ENCODE measurements at places on chromosomes 1 and 21.

- no peak for DNase-seq
These were observed 81.4 kb downstream of the CYYR1 start for GRCh38 chr21:26491663-26492062.

GRCh38 chr1:240295811-240296210 is 204.1 kb downstream of the FMN2 start:
- no peak for DNase-seq

- DNase-seq, result no peak
These were observed 32.4 kb downstream of the RGS5 start for GRCh38 chr1:163170331-163170730.

DNA sequence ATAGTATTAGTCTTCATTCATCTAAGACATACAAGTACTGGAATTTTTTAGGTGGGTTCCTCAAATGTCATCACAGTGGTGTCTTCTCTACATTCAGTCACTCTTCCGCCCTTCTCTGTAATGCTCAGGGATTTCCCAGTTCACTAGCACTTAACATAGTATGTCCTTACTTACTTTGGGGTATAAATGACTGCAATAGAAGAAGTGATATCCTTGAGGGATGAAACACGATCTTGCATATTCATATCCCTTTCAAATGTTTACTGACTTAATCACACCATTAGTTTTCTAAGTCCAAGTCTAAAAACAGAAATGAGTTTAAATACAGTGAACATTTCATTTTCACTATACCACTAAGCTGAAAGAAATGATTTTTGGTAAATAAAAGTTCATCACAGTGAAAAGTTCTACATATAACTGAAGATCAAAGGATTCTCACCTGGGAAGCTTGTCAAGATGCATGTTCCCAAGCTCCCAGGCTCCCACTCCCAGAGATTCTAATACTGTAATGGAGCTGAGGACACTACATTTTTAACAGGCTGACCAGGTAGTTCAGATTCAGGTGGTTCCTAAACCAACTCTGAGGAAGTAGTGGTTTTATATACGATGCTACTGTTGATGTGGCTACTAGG is 29.7 kb downstream of the MRPL39 start:
- DNase-seq, result no peak

DNA sequence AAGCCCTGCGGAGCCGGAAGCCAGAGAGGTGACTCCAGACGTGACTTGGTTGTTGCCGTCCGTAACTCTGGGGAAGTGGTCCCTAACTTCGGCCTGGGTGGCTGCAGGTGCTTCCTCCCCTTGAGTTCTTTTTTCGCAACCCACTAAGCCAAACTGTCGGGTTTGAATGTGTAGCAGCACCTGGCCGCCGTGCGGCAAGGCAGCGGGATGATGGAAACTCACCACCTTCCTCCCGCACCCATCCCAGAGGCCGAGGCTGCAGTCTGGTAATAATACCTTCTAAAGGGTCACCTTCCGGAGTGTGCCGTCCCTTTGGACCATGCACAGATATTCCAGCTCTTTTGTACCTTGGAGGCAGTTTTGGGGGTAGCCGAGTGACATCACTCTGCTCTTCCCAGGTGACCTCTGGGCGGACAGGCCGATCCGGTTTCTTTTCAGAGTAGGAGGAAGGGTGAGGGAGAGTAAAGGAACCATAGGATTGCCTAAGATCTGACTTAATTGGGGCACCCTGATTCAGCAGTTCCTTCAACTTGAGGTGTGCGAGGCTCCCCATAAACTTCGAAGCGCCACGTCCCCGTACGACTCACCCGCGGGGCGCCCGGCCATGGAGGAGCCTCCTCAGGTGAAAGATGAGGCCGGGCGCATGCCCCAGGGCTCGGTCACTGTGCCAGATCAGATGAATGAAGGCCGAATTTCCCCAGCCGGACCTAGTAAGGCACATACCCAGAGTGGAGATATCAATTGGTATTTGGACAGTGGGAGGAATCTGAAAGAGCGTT is 1.0 kb downstream of the KCNK1 start:
- peak; percentile 39 for DNase-seq

DNA sequence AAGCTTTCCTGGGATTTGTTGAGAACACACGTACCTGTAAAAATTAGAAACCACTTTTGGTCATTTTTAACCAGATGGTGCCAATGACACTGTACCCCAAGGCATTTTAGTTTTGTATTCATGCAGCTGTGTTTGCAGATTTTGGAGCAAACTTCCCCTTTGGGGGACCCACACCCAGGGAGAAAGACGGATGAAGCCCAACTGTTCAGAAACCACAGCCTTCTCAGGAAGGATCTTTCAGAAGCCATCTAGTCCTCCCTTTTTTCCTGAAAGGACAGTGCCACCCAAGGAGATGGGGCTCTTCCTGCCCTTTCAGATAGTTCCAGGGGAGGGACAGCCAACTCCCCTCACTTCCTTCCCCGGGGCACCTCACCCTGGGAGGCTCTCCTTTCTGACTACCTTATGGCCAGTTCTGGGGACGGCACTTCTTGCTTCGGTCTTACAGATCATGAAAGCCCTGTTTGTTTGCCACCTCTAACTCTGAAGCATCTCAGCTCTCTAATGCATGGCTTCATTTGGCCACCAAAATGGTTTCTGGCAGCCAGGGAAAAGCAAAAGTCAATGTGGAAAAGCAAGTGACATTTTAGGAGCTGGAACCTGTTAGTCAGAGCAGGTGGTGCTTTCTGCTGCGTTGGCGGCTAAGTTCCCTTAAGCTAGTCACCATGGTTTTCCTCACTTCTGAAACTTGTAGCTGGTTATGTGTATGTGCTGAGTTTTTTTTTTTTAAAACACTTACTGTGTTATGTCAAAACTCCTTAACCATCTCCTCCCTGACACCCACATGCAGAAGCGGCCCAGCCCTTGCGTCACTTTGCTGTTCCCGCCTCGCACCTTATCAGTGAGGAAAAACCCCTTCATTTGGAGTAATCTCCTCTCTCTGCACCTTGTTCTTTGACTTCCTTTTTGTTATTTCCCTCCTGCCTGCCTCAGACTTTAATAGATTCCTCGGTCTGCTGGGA is 10.1 kb downstream of the TMCC2 start:
- no peak for DNase-seq

DNA sequence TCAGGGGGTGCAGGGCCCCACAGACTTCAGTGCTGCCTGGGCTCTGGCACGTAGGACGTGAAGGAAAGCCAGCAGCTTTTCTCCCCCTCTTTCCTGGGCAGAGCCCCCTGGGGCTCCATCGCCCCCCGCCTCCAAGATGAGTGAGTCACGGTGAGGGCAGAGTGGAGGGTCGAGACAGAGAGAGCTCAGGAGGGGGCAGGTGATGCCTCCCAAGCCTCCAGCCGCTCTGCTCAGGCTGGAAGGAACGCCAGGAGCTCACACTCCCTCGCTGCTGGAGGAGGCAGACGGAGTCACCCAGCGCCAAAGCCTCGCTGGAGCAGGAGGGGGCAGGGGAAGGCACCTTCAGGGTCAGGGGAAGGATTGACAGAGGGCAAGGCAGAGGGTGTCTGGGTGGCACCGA is 119.5 kb downstream of the CASZ1 start:
- DNase-seq, result no peak

Data from DMS79 treated with DMSO at 0.1 percent for 48 hours (cell line).